ENCODE measurements at places on chromosomes 12 and 14. TPM values are rescaled to one million over a fixed set of nuclear protein-coding genes. Genes with fewer than 3 reads are reported as not detected.

DNA sequence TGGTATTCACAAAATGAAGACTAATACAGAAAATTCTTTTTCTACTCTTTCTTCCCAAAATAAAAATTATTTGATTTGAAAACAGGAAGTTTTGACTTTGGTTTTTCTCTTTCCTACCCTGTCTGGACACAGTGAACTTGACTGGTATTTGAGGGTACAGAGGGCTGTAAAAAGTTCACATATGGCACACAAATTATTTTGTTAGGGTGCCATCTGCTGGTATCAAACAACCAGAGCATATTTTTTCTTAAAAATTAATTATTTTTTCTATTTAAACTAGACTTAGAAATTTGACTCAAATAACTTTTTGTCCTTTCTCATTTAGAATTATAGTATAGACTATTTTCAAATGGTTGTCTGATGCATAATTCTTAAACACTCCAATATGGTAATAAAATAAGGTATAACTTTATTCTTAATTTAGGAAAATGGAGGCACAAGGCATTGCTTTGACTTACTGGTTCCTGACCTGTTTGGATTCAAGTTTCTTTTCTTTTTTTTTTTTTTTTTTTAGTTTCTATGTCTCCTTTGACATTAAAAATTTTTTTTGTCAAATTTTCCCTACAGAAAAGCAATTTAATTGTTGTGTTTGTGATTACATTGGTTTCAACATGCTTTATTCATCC, 390.6 kb downstream of the PRKD1 start:
- no peak for DNase-seq

GRCh38 chr12:99493197-99493596, 154.4 kb upstream of the GARIN6 start:
- DNase-seq = no peak

DNA sequence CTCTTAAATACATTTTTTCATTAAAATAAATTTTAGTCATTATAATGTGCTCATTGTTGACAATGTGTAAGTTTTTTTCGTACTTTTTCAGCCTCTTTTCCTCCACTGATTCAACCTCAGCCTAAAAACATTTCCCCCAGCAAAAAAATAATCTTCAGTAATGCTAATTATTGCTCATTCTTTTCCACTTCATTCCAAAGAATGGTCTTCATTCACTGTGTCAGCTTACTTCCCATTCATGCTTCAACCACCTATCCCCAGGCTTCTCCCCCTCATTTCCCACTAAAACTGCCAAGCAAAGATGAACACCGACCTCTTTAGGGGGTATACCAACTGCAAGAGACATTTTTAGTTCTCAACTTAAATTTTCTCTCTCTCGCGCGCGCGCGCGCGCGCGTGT, 2.7 kb upstream of the IPO8 start:
- no peak for DNase-seq

DNA sequence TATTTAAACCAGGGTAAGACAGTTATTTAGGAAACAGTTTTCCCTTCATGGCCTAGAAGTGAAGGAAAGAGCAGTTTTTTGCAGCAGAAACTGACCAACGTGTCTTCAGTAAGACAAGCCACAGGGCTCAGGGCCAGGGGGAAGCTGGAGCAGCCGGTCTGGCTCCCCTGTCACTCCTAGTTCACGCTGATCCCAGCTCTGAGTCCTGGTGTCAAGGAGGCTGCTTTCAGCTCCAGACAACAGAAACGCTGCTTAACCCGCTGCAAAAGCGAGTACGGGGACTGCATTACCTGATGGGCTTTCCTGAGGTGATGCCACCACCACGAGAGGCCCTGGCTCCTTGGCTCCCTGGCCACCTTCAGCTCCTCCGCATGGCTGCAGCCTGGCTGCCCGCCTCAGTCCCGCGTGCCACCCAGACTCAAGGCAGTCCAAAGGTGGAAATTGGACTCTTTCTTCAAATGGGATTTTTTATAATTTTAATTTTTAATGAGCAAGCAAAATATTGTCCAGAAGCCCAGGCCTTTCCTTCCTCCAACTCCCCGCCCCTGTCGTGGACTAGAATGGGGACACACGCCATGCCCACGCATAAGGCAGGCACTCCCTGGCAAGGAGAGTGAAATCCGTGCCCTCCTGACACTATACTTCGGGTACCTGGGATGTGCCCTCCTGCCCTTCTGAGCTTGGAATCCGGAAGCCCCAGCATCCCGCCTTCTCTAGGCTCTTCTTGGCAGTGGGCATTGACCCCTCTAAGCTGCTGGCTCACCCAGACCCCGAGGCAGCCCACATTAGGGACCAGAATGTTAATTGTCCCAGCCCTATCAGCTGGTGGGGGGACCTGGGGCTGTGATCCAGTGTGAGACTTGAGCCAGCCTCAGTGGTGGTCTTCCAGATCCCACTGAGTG, 85.0 kb downstream of the PAPOLA start:
- no peak for DNase-seq

DNA sequence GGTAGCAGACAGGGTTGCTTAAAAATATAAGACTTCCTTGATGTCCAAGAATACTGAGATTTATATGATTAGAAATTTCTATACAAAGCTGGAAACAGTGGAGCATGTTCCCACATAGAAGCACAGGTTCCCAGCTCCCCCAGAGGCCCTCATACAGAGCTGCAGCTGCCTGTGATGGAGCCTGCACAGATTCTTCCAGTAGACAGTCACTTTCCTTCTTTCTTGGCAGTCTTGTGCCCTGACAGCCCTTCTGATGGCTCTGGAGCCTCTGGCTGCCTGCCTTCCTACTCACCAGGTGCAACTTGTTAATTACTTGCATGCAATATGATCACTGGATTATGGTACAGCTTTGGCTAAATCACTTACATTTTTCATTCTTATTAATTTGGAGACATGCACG, 44.4 kb downstream of the BICD1 start:
- no peak for DNase-seq

DNA sequence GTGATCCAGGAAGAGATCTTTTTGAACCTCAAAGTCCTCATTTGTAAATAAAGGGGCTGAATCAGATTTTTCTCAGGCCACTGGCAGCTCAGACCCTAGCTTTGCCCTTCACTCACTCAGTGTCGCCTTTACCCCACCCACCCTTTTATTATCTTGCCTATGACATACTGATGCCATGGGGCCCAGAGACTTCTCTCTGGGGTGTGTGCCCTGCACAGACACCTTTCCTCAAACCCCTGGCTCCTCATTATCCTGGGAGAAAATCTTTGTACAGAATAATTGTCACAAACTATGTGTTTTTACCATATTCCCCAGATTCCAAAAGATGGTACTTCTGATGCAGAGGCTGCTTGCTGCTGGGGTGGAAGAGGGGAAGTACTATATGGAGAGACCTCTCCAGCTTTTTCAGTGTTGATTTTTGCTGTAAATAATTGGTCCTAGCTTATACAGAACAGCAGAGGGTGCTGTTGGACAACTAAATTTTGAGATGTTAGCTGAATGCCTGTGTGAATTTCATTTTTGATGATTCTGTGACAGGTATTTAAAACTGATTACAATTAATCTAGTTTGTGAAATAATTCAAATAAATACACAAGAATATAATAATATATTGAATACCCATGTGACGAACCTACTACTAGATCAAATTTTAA, 53.9 kb upstream of the DCD start:
- no peak for DNase-seq

- no peak for DNase-seq
Measured at GRCh38 chr12:89928467-89928866, 219.8 kb upstream of the ATP2B1 start.

GRCh38 chr14:37842106-37842505, 246.7 kb downstream of the TTC6 start:
- DNase-seq = no peak

GRCh38 chr14:35678403-35679028, 130.6 kb downstream of the RALGAPA1 start:
- DNase-seq = no peak

DNA sequence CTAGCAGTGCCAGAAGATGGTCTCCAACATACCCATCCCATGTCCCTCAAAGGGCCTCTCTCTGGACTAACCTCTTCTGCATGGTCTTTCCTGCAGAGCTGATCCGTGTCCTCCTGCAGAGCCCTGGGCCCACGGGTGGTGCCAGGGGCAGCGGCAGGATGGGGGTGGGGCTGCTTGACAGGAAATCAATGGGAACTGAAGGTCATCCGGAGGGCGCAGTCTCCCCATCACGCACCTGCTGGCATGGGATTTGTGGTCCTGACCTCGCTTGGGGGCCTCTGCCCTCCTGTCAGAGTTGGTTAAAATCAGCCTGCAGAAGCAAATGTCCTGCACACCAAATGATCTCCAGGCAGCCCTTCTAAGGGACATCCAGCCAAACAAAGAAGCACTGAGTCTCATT, 110.2 kb downstream of the DPF3 start:
- DNase-seq = no peak

DNA sequence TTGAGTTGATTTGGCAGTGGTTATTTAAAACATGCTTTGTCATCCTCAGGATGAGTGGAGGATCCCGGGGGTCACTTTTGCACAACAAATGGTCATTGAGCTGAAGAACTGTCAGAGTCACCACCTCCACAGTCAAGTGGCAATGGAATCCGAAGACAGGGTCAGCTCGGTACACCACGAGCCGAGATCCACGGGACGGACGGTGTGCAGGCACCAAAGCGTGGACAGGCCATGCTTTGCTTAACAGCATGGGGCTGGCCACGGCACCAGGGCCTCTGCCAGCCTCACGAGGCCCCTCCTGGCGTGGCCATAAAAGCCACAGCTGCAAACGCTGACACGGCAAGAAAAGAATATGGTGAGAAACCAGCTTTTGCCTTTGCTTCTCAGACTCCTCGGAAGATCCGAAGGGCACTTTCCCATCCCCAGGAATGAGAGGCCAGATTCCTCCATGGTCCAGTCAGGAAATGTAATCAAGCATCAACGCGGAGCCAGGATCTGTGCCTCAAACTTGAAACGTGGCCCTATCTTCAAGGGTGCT, 152.2 kb upstream of the DIO3 start:
- DNase-seq = no peak

DNA sequence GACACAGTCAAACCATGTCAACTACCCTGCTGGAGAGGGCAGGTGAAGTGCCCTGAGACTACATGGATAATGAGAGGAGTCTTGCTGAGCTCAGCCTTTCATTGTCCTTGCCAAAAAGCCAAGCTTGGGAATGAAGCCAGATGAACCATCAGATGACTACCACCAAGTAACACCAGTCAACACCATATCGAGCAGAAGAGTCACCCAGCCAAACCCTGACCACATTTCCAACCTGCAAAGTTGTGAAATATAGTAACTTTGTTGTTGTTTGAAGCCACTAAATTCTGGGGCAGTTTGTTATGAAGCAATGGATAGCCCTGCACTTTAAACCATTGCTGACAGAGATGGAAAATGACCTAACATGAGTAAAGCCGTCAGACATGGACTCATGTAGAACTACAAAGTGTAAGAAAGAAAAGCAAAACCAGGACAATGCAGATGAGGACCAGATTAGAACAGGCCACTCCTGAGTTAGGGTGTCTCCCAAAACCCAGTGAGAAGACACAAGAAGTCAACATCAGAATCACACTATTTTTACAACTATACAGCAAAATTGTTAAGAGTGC, 12.5 kb upstream of the CRADD start:
- DNase-seq = no peak

DNA sequence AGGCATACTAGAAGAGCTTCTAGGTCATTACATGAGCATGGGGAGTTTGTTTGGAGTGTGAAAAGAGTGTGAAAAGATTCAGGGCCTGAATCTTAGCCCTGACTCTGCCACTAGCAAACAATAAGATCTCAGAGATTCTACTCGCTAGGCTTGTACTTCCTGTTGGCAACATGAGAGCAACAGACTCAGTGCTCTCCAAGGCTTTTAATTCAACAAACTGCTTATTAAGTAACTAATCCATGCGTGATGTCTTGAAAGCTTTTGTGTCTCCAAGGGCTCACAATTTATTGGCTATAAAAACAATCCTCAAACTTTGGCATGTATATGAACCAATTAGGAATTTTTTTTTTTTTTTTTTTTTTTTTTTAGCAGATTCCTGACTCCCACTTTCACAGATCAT, 105.1 kb downstream of the STXBP6 start:
- no peak for DNase-seq

DNA sequence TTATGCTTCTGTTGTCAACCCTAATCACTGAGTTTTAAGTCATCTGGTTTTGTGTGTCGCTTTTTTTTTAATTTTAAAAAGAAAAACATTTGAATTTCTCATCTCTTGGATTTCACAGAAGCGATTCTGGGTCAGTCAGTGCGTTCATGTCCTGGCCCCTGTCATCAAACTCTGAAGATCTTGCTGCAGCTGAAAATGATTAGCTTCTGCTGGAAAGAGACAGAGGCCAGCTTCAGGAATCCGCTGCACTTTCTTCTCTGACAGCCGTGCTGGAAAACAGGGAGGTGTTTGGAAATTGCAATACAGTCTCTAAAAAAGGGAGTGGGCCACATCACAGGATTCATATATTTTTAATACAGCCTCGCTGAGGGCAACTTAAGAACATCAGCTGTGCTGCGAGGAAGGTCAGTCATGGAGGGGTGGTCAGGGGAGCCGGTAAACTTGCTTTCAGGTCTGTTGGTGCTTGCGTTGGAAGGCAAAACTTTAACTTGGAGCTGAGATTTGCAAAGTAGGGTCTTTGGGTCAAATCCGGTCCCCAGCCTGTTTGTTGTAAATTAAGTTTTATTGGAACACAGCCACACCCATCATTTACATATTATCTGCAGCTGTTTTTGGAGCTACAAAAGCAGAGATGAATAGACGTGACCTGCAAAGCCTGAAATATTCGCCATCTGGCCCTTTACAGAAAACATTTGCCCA, 190.8 kb downstream of the AACS start:
- DNase-seq = no peak

DNA sequence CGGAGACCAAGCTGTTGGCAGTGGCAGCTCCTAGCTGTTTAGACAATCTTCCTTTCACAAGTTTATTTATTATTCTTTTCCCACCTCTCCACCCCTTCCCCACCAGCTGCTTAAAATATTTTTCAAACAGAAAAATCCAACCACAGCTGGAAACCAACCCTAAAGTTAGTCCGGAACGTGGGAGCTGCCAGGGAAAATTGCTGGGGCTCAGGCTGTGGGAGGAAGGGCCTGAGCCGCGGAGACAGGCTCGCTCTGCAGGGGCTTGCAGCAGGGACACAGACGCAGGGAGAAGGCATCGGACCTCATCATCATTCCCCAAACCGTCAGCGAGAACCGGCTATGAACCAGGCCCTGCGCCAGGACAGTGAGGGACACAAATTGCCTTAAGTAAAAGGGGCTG, 16.1 kb upstream of the TMEM106C start:
- no peak for DNase-seq

NINJ2 gene
- 8.0 TPM for total RNA-seq

CMTM5 gene
- 1.1 TPM for total RNA-seq

NRDE2 gene
- total RNA-seq = 19.4 TPM

All from transverse colon (tissue), 4 donors.